Activated naive CD8-positive, alpha-beta T cell treated with anti-CD3 and anti-CD28 coated beads, Interleukin-2, amount 10 ng/mL, durations not matched to agents 7 days and 5 days (primary cell): ENCODE measurements at places on chromosomes 6 and 20. TPM values are rescaled to one million over a fixed set of nuclear protein-coding genes. Genes with fewer than 3 reads are reported as not detected.

The SLC32A1 gene
- total RNA-seq = not detected

The VPS16 gene
- 56.7 TPM for total RNA-seq

The EEF1A1 gene
- total RNA-seq = 8,804 TPM

The HLA-DOB gene
- 3.1 TPM for total RNA-seq

The DEFB124 gene
- not detected for total RNA-seq

The CYP39A1 gene
- total RNA-seq = not detected
